ENCODE measurements at places on chromosomes 11 and 22.
A peak's percentile ranks its signal among the peaks of the same experiment; 100 is the strongest.

DNA sequence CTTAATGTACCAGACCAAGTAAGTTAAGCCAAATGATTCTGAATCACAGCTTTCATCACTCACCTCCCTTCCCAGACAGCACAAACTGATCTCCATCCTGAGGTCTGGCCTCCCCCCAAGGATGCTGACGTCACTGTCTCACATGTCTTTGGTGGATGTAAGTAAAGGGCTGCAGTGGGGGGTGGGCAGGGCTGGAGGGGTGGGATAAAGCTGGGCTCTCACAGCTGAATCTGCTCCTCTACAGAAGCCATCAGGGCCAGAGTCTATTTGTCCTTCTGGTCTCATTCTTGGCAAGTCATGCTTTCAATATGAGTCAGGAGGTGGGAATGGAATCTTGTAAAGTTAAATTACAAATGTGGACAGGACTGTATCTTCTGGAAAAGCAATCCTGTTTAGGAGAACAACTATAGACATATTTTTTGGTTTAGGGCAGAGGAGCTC is 32.7 kb downstream of the P4HA3 start:
- peak; percentile 86 for DNase-seq

GRCh38 chr11:95152876-95153856 is 63.5 kb downstream of the ENDOD1 start:
- no peak for DNase-seq

DNA sequence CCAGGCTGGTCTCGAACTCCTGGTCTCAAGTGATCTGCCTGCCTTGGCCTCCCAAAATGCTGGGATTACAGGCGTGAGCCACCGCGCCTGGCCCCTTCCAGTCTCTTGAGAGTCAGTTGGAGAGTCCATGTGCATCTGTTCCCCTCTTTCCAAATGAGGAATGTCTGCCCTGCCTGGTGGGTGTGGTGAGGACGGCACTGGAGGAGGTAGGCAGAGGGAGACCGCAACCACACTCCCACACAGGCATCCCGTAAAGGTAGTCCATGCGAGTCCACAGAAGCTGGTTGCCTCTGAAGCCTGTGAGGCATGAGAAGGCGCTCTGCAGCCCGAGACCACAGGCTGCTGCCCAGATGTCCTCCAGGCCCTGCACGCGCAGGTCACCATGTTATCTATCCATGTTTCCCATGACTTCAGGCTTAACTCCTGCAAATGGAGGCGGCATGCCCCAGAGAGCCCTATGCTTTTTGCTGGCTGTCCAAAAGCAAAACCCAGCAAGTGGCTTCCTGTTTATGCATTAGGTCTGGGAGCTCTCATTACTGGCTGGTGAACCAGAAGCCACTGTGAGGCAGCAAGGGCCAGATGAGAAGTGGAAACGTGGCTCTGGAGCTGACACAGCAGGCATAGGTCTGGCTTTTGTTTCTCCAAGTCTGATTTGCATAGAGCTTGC is 43.4 kb downstream of the GRIK4 start:
- DNase-seq: no peak

DNA sequence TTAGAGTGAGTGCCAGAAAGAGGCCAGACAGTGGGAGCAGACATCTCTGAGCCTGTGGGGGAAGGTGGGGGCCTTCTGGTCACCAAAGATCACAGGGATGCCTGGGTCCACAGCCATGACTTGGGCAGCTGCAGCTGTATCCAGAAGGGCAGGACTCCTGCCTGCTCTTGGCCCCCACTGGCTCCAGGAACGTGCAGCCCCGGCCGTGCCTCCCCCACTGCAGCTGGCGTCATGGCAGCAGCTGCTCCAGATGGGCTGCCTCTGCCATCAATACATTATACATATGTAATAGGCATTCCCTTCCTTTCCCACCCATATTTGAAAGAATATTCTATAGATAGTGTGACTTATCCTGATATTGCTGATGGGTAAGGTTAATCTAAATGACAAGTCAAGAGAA is 195.5 kb upstream of the SNX19 start:
- DNase-seq: no peak

DNA sequence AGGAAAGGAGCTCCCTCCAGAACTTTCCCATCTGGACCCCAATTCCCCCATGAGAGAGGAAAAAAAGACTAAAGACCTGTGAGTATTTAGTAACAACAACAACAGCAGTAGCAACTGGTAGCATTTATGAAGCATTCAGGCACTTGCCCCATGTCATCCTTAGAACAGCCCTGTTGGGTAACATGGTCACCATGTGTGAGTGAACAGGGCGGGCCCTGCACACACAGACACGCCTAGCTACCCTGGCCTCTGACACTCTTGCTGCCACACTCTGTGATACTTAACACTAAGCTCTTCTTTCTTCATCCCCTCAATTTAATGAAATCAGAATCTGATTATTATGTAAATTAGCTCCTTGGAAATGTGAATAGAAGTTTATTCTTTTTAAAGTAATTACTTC is 26.1 kb upstream of the SLC25A18 start:
- no peak for DNase-seq

GRCh38 chr11:117934526-117935307 is 5.5 kb upstream of the TMPRSS13 start:
- DNase-seq: no peak

- peak; percentile 8 for DNase-seq
These were observed 229.2 kb upstream of the MTNR1B start for GRCh38 chr11:92740276-92740675.

GRCh38 chr11:112298535-112298934 is 37.9 kb upstream of the PLET1 start:
- no peak for DNase-seq

GRCh38 chr11:38990139-38990538 is 2392.1 kb upstream of the RAG2 start:
- DNase-seq: no peak

DNA sequence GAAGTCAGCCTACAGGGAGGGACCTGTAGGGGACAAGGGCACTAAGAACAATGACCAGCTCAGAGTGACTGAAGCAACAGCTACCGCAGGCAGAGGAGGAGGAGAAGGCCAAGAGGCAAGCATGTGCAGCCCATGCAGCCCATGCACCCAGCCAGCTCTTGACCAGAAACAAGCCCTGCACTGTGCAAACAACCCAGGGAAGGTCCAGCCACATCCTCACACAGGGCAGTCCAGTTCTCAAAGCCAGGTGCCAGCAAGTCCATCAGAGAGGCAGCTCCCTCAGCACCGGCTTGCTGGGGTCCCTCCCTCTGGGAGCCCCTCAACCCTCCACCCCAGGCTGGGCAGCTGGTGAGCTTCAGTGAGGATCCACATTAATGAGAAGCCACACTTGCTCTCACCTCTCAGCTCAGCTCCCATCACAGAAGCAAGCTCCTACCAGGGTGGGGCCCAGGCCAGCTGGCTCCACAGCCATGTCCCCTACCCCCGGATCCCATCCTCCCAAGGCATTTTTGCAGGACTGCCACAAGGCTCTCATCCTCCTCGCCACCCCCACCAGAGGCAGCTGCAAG is 7.1 kb downstream of the DGCR2 start:
- no peak for DNase-seq

DNA sequence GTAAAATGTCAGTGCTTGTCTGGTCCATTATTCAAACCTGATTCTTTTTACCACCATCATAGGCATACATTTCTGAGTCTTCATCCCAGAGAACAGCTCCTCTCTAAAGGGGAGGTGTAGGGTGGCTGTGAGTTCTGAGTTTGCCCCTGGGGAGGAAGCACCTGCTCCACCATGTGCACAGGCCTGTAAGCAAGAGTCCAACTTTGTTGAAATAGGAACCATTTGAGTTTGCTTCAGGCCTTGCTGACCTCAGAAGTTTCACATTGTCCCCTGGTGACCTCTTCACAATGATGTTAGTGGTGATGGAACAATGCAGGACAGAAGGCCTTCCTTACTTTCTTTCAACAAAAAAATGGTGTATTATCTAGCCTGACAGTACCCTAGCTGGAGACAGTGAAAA is 54.6 kb upstream of the TOP3B start:
- no peak for DNase-seq

- no peak for DNase-seq
These were observed 72.0 kb downstream of the FLI1 start for GRCh38 chr11:128765571-128766549.

GRCh38 chr11:2704356-2704755 is 4.6 kb upstream of the KCNQ1OT1 start:
- no peak for DNase-seq
